ENCODE measurements at places on chromosomes 5 and 9. TPM values are rescaled to one million over a fixed set of nuclear protein-coding genes. Genes with fewer than 3 reads are reported as not detected.

FYB1 gene
- total RNA-seq = 1.1 TPM

NKD2 gene
- not detected for total RNA-seq

VLDLR gene
- total RNA-seq = 13.6 TPM

GMCL2 gene
- not detected for total RNA-seq

CFAP90 gene
- not detected for total RNA-seq

PCDHGB3 gene
- total RNA-seq = 1.1 TPM

AIF1L gene
- total RNA-seq = 7.5 TPM

KIF2A gene
- 14.2 TPM for total RNA-seq

OR13C8 gene
- total RNA-seq = not detected

ACOT12 gene
- not detected for total RNA-seq

TXNDC15 gene
- 46.8 TPM for total RNA-seq

KLF4 gene
- total RNA-seq = 62.6 TPM

NRG2 gene
- 28.8 TPM for total RNA-seq

SMAD5 gene
- 50.1 TPM for total RNA-seq

ELAVL2 gene
- total RNA-seq = not detected

SURF1 gene
- 33.8 TPM for total RNA-seq

GGTA1 gene
- 3.9 TPM for total RNA-seq

RGMB gene
- 31.6 TPM for total RNA-seq

MEIKIN gene
- total RNA-seq = not detected

PCDHB5 gene
- 0.38 TPM for total RNA-seq

LHX2 gene
- not detected for total RNA-seq

PRLR gene
- 0.22 TPM for total RNA-seq

OR13F1 gene
- not detected for total RNA-seq

IQGAP2 gene
- 1.5 TPM for total RNA-seq

CSF2 gene
- not detected for total RNA-seq

FAM153A gene
- not detected for total RNA-seq

GFI1B gene
- total RNA-seq = not detected

PHF2 gene
- total RNA-seq = 21.4 TPM

NME5 gene
- 0.51 TPM for total RNA-seq

PLPP7 gene
- total RNA-seq = 223 TPM

WNK2 gene
- 43.0 TPM for total RNA-seq

TUSC1 gene
- total RNA-seq = 21.1 TPM

LHFPL2 gene
- total RNA-seq = 4.7 TPM

PDZD2 gene
- 3.8 TPM for total RNA-seq

PPP3R2 gene
- not detected for total RNA-seq

C1QTNF2 gene
- not detected for total RNA-seq

LOX gene
- 1.1 TPM for total RNA-seq

NSUN2 gene
- total RNA-seq = 45.9 TPM

TAF1L gene
- not detected for total RNA-seq

PLAC8L1 gene
- not detected for total RNA-seq

GBGT1 gene
- 10.3 TPM for total RNA-seq

FBP2 gene
- total RNA-seq = 56.5 TPM

Data from gastrocnemius medialis (tissue), 4 donors.